Smooth muscle cell of the coronary artery (primary cell): ENCODE measurements at places on chromosomes 2 and 18. TPM values are rescaled to one million over a fixed set of nuclear protein-coding genes. Genes with fewer than 3 reads are reported as not detected.

The SLC4A5 gene
- 0.08 TPM in 1 of 2 replicates, not detected in the other for total RNA-seq

The KCNS3 gene
- 0.70 and 3.8 TPM in 2 replicates for total RNA-seq

The FHOD3 gene
- total RNA-seq, result 7.0 and 7.7 TPM in 2 replicates

The POLR1A gene
- 10.6 and 20.6 TPM in 2 replicates for total RNA-seq

The MAPRE3 gene
- 3.2 and 7.8 TPM in 2 replicates for total RNA-seq
